Eye (tissue), 1 donor: ENCODE measurements at places on chromosomes 1 and 21.

GRCh38 chr1:234638832-234639799, 29.1 kb upstream of the IRF2BP2 start:
- DNase-seq, result no peak

- peak; percentile 97 for DNase-seq
Measured at GRCh38 chr1:184386312-184387068, at the start of gene C1orf21. TSS of gene C1orf21 (plus strand) at chr1:184387029. CDS start at chr1:184477510, 90,481 bp downstream.

- no peak for DNase-seq
Measured at GRCh38 chr1:79532555-79532954, 526.0 kb upstream of the ADGRL4 start.

GRCh38 chr1:237146241-237146640, 104.3 kb downstream of the RYR2 start:
- DNase-seq, result peak; percentile 67

- DNase-seq, result no peak
Measured at GRCh38 chr1:40583980-40584379, 52.5 kb downstream of the ZNF684 start.

GRCh38 chr1:156801409-156802121, 15.1 kb downstream of the SH2D2A start:
- peak; percentile 43 for DNase-seq

- no peak for DNase-seq
Measured at GRCh38 chr1:160429125-160429561, 28.8 kb downstream of the VANGL2 start.

DNA sequence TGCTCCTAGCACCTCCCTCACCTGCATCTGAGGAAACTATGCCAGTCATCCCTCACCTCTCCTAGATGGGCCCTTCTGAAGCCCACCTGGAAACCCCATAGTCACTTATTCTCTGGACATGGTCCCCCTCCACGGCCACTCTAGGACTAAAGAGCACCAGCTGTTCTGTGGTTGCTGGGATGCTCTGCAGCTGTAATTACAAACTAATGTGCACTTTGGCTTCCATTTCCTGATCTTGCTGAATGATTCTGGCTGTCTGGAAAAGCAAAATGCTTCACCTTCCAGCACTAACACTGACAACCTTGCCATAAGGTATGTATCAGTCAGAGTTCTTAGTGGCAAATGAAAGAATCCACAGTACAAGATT, 48.7 kb upstream of the PSEN2 start:
- peak; percentile 44 for DNase-seq

GRCh38 chr21:36640721-36641244, 58.1 kb upstream of the SIM2 start:
- no peak for DNase-seq

GRCh38 chr1:234684856-234685255, 74.9 kb upstream of the IRF2BP2 start:
- no peak for DNase-seq

DNA sequence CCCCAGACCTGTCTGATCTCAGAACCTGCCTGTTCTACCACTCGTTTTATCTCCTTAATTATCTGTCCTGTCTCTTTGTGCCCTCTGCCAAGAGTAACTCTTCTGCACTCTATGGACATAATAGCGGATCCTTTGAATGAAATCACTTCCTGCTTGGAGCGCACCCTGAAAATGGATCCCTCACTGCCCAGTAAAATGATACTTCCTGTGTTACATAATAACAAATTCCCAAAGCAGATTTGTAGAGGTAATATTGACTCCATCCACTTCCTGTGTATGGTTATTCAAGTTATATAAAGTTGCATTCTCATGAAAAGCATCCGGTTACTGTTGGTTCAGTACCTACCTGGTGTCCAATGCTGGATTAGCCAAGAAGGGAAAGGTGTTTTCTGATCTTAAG, 246.0 kb downstream of the TRABD2B start:
- no peak for DNase-seq

- no peak for DNase-seq
Measured at GRCh38 chr1:52911541-52911940, 10.0 kb downstream of the ECHDC2 start.

GRCh38 chr1:160629286-160630210, 17.3 kb downstream of the SLAMF1 start:
- peak; percentile 7 for DNase-seq

DNA sequence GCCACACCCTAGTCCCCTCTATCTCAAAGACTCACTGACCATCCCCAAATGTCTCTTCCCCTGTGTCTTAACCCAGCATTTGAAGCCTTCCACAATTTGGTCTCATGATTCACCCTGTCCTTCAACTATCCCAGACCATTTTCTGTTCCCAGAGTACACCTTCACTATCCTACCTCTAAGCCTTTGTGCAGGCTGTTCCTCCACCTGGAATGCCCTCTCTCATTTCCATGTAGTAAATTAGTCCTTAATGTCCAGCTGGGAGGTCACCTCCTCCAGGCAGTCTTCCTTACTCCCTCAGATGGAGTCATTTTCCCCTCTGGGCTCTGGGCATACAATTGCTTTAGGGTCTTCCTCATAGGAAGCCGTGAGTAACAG, 31.1 kb upstream of the EPB41 start:
- no peak for DNase-seq

DNA sequence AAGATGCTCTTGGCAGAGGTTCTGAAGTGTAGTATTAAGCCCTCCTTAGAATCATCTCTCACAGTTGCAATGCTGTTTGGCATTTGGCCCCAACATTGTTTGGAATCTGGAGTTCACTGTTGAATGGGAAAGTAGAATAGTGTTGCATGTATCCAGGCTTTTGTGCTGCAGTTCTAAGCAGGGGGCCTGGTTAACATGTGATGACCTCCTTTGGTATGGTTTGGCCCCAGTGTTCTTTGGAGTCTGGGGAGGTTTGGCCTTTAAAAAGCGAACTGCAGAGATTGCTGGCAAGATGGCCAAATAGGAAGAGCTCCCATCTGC, 61.8 kb upstream of the PLD5 start:
- DNase-seq, result no peak

DNA sequence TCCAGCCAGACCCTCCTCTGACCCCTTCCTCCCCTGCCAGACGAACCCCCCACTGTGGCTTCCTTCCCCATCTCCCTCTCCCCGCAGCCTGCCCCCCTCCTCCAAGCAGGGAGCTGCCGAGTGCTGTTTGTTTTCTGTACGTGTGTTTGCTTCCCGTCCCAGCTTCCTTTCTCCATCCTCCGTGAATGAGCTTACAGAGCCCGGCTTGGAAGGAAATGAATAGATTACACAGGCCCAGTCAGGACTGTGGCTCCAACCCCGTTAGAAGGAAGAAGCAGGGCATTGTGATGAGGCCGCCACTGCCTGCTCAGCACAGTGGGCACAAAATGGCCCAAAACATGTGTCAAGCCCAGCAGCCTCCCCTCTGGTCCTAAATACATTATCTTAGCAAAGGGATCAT, 123.2 kb downstream of the IGSF21 start:
- DNase-seq, result no peak

DNA sequence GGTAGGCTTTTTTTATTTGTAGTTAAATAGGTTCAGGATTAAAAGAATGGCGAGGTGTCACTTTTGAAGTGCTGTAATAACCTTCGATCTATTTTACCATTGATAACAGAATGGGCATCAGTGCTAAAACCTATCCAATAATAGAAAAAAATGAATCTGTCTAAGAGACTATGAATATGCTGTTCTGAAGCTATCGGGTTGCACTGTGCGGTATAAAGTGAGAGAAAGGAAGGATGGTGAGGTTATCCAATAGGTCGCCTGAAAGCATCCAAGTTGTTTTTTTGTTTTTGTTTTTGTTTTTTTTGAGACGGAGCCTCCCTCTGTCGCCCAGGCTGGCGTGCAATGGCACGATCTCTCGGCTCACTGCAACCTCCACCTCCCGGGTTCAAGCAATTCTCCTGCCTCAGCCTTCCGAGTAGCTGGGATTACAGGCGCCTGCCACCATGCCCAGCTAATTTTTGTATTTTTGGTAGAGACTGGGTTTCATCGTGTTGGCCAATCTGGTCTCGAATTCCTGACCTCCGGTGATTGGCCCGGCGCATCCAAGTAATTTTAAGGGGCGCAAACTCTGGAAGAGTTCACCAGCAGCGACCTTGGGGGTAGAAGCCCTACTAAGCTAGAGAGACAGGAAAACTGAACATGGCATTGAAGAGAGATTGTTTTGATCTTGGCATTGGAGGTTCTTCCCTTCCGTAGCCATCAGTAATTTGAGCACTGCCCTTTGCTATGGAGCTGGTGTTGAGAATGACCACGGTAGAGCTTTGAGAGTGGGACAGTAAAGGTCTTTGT, 8.7 kb upstream of the MDM4 start:
- DNase-seq, result peak; percentile 85

GRCh38 chr1:89087241-89087640, 22.2 kb upstream of the GBP1 start:
- no peak for DNase-seq

GRCh38 chr1:17648457-17649145, 106.5 kb upstream of the ACTL8 start:
- no peak for DNase-seq

- DNase-seq, result no peak
Measured at GRCh38 chr1:1758059-1758621, 20.1 kb downstream of the NADK start.

DNA sequence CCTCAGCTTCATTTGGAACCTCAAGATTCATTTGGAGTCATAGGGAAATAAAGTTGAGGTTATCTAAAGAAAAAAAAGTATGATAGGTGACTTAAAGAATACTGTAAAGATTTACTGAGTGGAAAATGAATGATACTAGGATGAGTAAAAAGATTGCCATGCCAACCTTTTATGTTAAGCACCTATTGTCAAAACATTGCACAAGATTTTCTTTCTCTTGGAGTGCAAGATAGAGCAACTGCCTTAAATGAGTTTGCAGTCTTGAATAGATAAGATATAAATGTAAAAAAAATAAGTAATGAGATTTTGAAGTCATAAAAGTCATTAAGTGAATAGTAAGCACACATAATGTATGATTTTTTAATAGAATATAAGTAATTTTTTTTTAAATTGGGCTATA, 5.1 kb upstream of the ANGPTL1 start:
- DNase-seq, result no peak

GRCh38 chr1:185679220-185679619, 55.0 kb upstream of the HMCN1 start:
- DNase-seq, result peak; percentile 18

GRCh38 chr21:41580758-41581554, 73.0 kb upstream of the TMPRSS2 start:
- DNase-seq, result no peak

DNA sequence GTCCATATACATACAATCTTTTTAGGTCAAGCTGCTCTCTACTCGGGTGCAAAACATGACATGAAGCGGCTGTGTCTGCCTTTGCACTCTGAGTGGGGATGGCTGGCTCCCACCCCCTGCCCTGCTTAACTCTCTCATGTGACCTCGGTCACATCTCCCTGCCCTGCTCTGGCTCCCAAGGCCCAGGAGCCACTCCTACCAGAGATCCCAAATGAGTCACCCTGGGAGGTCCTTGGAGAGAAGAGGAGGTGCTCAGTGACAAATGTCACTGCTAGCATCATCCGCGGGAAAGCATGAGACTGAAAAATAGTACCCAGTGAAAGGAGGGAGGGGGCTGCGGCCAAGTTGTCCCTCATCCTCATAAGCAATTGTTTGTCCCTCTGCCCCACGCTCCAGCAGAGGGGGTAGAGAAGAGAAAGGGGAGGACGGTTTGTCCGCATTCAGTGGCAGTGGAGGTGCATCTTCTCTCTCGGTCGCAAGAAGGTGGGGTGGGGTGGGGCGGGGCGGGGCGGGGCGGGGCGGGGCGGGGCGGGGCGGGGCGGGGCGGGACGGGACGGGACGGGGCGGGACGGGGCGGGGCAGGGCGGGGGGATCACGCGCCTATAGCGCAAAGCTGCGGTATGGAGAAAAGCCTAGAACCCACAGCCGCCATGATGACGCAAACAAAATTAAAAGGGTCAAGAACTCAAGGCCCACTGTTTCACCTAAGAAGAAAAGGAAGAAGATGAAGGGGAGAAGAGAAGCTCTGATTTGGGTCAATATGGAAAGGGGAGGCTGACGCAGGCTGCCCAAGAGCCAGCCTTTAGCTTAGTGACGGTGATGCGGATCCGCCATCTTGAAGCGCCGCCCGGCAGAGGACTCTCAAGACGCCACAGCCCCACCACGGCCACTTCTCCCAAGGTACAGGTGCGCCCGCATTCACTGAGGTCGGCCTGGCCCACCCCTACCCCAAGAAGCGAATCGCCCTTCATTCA, 66.2 kb downstream of the CD46 start:
- no peak for DNase-seq

GRCh38 chr21:45515241-45516061, 26.8 kb downstream of the SLC19A1 start:
- no peak for DNase-seq

DNA sequence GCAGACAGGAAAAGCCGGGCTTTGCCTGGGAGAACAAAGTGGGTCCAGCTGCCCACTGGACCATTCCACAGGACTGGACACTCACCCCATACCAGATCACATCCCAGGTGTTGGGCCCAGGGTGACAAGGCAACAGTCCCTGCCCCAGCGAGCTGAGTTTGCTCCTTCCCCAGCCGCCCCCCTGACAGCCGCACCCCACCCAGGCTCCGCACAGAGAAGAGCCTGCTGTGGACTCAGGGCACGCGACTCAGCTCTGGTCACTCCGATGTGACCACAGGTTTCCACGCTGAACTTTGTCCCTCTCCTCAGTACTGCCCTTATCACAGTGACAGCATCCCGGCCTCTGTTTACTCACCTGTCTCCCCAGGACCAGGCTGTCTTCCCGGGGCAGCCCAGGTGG, 1.2 kb downstream of the BMP8B start:
- DNase-seq, result no peak

- DNase-seq, result no peak
Measured at GRCh38 chr21:34726627-34727337, 58.0 kb downstream of the CLIC6 start.

- no peak for DNase-seq
Measured at GRCh38 chr1:8493916-8494540, 176.1 kb downstream of the SLC45A1 start.
